ENCODE measurements at places on chromosomes 16 and 17.

- no peak for DNase-seq
These were observed 28.5 kb upstream of the TRAP1 start for GRCh38 chr16:3745751-3746355.

DNA sequence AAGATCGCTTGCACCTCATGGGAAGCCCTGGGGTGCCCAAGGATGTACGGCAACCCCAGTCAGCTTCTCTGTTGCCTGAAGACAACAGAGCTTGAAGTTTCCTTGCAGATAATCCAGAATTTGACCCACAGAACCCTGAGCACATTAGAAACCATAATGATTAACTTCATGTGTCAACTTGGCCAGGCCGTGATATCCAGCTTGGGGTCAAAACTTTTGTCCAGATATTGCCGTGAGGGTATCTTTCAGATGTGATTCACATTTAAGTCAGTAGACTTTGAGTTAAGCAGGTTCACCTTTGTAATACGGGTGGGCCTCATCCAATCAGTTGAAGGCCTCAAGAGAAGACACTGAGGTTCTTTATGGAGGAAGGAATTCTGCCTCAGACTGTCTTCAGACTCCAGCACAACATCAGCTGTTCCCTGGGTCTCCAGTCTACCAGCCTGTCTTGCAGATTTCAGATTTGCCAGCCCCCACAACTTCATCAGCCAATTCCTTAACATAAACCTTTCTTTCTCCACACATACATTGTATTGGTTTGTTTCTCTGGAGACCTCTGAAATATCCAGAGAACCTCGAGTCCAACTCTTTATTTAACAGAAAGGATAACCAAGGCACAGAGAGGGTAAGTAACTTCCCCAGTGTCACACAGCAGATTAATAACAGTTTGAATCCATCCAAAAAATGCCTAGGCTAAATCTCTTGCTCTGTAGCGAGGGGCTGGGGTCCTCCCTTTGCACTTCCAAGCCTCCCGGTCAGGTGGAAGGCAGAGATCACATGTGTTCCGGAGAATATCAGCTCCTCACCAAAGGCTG lies 171.1 kb downstream of the SALL1 start:
- no peak for DNase-seq

DNA sequence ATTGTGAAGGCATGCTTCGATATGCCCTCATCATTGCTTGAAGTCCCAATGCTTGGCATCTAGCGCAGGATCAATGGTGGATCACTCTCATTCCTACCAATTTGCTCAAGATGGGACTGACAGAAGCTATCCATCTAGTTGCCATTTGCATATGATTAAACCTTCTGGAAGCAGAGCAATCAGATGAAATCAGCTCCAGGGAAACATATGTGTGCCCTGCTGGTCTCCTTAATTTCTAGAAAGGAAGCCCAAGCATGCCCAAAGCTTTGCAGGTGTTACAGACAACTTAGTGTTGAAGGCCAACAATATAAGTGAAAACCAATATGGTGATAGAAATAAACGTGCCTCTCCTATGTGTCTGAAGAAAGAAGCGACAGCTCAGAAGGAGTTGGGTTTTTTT lies 350.0 kb upstream of the ERCC4 start:
- DNase-seq, result no peak

DNA sequence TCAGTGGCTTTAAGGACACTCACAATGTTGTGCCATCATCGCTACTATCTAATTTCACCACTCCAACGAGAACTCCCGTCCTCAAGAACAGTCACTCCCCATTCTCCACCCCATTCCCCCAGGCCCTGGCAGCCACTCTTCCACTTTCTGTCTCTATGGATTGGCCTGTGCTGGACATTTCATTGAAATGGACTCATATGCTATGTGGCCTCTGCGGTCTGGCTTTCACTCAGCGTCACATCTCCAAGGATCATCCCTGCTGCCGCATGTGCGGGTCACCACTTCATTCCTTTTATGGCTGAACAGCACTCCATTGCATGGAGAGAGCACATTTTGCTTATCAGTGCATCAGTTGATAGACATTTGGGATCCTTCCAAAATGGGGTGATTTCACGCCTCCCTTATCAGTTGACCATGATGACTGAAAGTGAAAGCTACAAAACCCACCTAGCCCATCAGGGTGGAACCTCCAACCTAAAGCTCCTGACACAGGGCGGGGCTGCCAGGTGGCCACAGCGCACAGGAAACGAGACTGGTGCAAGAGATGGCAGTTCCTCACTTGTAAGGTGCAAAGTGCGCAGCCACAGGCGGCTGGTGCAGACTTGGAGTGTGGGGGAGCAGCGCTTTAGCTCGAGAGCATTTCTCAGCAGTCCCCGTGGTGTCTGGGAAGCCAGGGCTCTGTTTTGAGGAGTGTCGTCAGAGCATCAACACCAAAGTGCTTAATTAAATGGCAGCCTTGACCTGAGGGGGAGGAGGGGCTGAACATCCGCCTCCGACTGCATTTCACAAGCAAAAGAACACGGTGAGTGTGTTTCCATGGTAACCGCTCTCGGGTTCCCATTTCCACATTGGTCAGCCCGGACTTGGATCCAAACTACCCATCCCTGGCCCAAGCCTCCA lies 23.8 kb downstream of the COTL1 start:
- DNase-seq, result peak; percentile 81

- no peak for DNase-seq
These were observed 62.9 kb upstream of the RCVRN start for GRCh38 chr17:9968008-9968407.

GRCh38 chr17:74769856-74770497 lies 6.2 kb downstream of the NAT9 start:
- DNase-seq, result no peak

DNA sequence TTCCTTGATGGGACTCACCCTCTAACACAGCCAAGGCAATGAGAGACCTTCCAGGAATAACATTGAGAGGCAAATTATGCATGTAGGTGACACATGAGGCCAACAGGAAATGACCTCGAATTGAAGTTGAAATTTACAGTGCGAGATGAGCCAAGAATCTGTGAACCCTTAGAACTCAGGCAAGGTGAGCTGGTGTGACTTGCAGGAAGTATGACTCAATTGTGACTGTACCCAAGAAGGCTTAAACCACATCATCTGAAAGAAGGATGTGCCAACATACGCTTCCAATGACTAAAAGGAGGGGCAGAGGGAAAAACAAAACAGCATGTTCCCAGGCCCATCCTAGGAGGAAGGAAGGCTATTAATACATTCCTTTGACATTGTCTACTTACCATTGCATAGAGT lies 44.8 kb downstream of the PITPNC1 start:
- peak; percentile 91 for DNase-seq
